Naive thymus-derived CD8-positive, alpha-beta T cell (primary cell): ENCODE measurements at places on chromosomes 2 and 18.

- no peak for DNase-seq
- H3K4me3 ChIP-seq: peak overlapping the region; percentile 29
- H3K27me3 ChIP-seq: peaks cover 92% of the 10 kb centered on the region
- peaks cover 40% of the 10 kb centered on the region for H3K4me1 ChIP-seq
Observed at GRCh38 chr18:57440331-57441070, 5.3 kb downstream of the ONECUT2 start.

DNA sequence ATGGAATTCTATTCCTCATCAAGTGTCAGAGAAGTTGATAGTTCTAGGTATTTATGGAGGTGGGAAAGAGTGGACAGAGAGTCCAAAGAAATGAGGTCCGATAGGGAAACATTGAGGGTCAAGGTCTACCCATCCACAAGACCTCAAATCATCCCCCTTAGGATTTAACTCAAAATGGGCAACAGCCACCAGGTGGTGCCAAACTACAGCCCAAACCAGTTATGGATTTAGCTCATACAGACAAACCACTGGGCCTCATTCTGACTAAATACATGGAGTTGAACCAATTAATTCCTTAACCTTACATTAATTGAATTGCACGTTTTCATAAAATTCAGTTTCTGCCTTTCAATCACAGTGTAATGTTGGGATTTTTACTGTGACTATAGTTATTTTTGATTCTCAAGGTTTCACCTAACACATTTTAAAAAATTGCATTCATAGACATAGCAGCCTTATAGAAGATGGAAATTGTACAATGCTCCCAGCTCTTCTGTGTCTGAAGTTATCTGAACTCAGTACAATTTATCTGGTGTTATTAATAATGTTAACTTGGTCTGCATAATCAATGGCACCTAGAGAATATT is 98.2 kb upstream of the HNMT start:
- H3K4me1 ChIP-seq: no peaks in the 10 kb centered on the region
- no peak overlapping the region for H3K4me3 ChIP-seq
- DNase-seq: peak; percentile 32
- peaks cover 5% of the 10 kb centered on the region for H3K27me3 ChIP-seq
- no peak overlapping the region for H3K27ac ChIP-seq
- H3K36me3 ChIP-seq: no peaks in the 10 kb centered on the region

DNA sequence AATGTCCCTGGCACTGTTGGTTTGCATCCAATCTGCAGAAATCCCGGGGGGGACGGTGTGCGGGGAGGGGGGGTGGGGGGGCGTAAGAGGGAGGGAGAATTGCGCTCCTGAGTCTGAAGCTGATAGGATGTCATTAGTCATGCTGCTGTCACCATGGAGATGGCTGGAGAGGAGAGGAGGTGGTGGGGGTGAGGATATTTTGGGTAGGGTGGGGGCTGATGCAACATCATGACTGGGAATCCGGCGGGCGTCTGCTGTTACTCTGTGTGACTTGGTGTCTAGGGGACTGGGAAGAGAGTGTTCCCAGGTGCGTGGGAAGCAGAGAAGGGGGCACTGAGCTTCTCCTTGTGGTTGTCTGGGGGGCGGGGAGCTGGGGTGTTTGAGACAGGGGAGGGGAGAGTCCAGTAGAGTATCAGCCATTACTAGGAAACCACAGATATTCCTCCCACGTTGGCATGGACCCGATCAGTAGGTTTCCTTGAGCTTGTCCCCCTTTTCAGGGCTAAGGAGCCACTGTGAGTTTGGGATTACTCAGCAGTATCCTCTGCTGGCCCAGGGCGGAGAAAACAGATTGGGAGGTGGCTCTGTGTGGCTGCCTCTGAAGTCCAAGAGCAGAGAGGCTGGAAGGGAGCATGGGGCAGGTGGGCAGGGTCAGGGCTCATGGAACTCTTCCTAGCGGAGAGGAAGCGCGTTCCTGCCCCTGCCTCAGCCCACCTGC is 18.9 kb downstream of the TET3 start:
- no peak overlapping the region for H3K27ac ChIP-seq
- H3K36me3 ChIP-seq: no peaks in the 10 kb centered on the region
- no peaks in the 10 kb centered on the region for H3K27me3 ChIP-seq
- H3K4me1 ChIP-seq: peaks cover 89% of the 10 kb centered on the region
- H3K4me3 ChIP-seq: no peak overlapping the region
- DNase-seq: no peak

DNA sequence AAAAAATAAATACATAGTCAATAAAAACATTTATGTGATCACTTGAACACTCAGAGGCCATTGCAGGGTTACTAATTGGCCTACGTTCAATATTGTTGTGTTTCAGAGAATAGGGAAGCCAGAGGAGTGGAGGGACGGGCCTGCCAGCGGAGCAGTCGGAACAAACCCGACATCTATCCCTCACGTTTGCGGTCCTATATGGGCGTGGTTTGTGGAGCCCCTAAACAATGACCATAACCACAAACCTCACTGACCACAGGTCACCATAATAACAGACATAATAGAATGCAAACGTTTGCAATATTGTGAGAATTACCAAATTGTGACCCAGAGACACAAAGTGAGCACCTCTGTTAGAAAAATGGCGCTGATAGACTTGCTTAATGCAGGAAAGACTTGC is 19.5 kb upstream of the ZNF516 start:
- H3K27ac ChIP-seq: no peak overlapping the region
- H3K4me3 ChIP-seq: no peak overlapping the region
- H3K27me3 ChIP-seq: peaks cover 38% of the 10 kb centered on the region
- DNase-seq: no peak

GRCh38 chr2:176269319-176270099 is at the start of gene MTX2:
MTX2 (plus strand) TSS chr2:176269442; CDS start chr2:176269630, 188 bp downstream.
- H3K27me3 ChIP-seq: peaks cover 1% of the 10 kb centered on the region
- peak; percentile 77 for DNase-seq
- H3K4me3 ChIP-seq: peak within 1 kb of the TSS; percentile 98
- peak within 1 kb of the TSS; percentile 95 for H3K27ac ChIP-seq
- H3K36me3 ChIP-seq: no peaks in the 10 kb centered on the region

DNA sequence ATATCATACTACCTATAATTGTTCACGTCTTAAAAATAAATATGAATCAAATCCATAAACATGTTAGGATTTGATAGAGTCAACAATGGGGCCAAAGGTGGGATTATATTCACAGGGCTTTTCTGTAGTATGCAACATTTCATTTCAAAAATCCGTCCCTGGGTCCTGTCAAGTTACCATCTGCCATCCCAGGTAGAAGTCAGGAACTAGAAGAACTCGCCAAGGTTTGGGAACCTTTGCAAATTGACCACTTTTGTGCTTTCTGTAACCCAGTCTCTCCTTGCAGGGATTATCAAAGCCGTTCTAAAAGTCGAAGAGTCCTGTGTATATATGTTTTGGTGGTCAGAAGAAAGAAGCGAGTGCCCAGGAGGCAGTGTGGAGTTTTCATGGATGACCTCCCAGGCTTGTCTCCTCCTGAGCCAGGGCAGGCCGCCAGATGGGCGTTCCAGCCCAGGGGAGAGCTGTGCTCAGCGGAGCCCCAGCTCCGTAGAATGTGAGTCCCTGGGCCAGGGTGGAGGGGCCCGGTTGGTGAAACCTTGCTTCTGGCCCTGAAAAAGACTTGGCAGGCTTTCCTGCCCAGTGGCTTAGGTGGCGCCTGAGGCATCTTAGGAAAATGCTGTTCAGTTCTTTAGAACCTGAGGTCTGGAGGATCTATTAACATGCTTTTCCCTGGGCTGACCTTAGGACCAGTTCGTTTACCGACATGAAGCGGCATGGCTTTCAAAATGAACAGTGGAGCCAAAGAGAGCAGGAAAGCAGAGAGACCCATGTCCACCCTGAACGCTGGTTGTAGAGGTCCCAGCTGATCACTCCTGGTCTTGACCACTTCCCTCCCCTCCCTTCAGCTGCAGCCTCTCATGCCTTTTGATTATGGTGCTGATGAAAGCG is 69.2 kb downstream of the LONRF2 start:
- no peak overlapping the region for H3K4me3 ChIP-seq
- no peaks in the 10 kb centered on the region for H3K4me1 ChIP-seq
- H3K27me3 ChIP-seq: peaks cover 8% of the 10 kb centered on the region
- H3K27ac ChIP-seq: no peak overlapping the region

GRCh38 chr2:45264227-45265225 is 255.3 kb upstream of the SIX2 start:
- no peak overlapping the region for H3K4me3 ChIP-seq
- H3K36me3 ChIP-seq: no peaks in the 10 kb centered on the region
- peaks cover 10% of the 10 kb centered on the region for H3K27me3 ChIP-seq
- no peak overlapping the region for H3K27ac ChIP-seq
- no peak for DNase-seq
- no peaks in the 10 kb centered on the region for H3K4me1 ChIP-seq
